ENCODE measurements at places on chromosomes 7 and 10.

DNA sequence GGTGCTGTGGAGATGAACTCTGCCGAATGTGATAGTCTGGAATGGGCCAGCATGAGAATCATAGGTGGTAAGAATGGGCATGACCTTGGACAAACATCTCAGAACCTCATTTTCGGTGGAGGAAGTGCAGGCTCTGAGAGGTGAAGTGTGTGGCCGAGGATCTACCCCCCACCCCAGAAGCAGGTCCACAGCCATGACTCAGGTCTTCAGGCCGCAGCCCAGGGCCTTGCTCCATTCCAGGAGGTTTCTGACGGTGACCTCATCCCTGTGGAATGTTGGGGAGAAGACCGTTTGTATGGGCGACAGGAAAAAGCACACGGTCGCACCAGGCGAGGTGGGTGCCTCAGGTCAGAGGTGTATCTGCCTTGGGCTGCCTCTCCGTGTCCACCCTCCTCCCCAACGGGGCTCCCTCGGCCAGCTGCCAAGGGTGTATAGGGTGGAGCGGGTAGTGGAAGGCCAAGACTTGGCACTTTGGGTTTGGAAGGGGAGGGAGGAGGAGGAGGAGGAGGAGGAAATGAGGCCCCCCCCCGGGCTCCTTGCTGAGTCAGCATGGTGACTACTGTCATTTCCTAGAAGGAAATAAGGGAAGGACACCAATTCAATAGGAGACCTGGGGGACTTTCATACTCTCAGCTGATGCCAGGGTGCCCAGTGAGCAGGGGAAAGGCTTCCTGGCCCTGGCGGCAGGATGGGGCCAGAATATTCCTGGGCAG is 168.0 kb upstream of the RHEB start:
- no peak for DNase-seq

GRCh38 chr7:100545360-100546128 is 6.5 kb downstream of the AGFG2 start:
- no peak for DNase-seq

DNA sequence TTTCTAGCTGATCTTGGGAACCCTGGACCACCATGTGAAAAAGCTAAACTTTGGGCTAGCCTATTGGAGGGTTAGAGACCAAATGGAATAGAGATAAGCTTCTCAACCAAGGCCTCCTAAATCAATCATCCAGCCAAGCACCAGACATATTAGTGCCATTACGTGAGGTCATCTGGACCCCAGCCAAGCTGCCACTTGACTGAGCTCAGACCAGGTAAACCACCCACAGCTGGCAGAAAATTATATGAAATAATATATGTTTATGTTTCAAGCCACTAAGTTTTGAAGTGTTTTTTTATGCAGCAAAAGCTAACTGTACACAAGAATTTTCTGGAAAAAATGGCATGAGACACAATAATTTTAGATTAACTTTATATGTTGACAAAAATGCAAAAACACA is 82.6 kb upstream of the PCGF5 start:
- DNase-seq: no peak

GRCh38 chr7:6147627-6148026 is 116.5 kb downstream of the ANKRD61 start:
- DNase-seq: no peak

DNA sequence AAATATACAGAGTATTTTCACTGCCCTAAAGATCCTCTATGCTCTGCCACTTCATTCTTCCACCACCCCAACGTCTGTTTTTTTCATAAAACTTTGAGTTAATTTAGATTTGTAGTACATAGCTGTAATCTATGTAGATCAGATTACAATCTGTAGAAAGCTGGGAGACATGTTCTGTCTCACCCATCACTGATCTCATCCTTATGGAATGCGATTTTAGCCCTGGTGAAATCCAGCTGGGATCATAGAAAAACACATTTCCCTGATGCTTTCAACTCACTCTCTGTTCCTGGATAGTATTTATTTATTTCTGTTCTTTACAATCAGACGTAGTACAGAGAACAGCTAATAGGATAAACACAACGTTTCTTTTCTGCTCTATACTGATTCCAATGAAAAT is 521.0 kb downstream of the KIF20B start:
- no peak for DNase-seq

DNA sequence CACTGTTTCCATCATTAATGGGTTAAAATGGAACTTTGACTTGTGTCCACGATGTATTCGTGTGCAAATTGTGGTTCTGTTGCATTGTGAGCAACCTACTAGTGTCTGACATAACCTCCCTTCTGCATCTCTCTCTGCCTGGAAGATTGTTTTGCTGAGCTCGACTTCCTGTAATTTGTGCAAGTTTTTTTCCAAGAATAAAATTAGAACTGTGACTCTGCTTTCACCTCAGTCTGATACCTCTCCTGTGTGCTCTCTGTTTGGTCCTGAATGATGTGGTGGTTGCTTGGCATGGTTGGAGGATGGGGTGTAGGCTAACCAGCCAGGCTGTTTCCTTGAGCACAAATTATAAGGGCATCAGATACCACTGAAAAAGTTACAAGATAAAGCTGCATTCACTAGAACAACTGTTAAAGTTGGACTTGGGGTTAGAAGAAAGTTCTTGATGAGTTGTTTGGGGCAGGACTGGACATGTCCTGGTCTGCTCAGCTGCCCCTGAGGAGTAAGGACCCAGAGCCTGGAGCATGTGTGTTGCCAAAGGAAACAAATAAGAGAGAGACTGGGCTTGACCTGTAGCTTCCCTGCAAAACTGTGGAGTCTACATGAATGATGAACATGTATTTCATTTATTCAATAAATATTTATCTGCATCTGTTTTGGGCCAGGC is 1.9 kb upstream of the VOPP1 start:
- DNase-seq: no peak
